ENCODE measurements at places on chromosomes 1 and 21. TPM values are rescaled to one million over a fixed set of nuclear protein-coding genes. Genes with fewer than 3 reads are reported as not detected.
A peak's percentile ranks its signal among the peaks of the same experiment; 100 is the strongest.

GRCh38 chr1:68696221-68696620 is 199.3 kb upstream of the DEPDC1 start:
- DNase-seq, result no peak

DNA sequence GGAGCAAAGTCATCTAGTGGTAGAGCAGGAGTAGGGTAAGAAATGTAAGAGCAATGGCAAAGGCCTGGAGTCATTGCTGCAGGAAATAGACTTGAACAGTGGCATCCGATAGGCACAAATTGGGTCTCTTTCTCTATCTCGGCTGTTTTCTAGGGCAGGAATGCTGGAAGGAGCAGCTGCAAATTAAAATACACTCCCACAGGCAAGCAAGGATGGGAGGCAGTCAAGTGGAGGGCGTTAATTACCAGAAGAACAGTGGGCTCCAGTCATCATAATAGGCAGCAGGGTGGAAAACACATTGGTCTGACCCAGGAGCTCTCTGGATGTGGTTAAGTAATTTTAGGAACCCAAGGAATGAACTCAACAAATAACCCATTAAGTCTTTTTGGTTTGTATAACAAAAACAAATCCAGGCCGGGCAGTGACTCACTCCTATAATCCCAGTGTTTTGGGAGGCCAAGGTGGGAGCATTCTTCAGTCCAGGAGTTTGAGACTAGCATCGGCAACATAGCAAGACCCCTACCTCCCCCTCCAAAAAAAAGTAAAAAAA is 7.8 kb upstream of the TDRD5 start:
- no peak for DNase-seq

DNA sequence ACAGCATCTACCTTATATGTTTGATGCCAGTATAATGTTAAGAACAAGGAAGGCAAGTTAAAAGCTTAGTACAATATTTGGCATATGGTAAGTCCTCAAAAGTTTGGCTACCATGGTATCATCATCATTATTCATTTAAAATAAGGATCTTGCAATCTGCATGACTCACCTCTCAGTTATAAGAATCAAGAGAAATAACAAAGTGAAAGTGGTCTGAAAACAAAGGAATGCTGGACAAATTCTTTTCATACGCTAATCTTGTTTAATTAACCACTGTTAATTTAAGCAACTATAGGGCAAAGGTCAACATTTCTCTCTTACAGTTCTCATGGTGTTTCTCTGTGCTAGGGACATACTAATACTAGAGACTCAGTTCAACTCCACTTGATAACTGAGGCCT is 13.0 kb upstream of the CLDN19 start:
- DNase-seq, result no peak

GRCh38 chr1:87508247-87508787 is 179.6 kb downstream of the LMO4 start:
- no peak for DNase-seq

The GBP6 gene
- total RNA-seq, result not detected

GRCh38 chr21:41933313-41934079 is 20.3 kb downstream of the C2CD2 start:
- DNase-seq, result peak; percentile 24

DNA sequence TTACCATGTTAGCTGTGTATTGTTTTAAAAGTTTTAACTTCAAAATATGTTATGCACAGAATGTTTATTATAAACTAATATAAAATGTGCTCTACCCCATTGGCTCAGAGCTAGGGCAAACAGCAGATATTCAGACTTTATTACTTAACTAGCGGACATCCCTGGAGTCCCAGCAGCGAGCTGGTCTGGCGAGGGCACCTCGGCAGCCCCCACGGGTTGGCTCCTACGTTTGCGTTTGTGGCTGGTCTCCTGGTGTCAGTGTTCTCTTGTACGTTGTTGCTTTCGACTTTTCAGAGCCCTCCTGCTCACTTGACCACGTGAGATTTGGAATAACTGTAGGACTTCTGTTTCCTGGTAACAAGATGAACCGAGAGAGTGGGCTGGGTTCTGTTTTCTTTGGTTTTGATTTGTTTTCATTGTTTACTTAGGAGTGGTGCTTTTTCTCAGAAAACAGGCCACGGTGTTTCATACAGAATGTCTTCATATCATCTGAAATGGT is 44.5 kb downstream of the CBS start:
- DNase-seq, result no peak

DNA sequence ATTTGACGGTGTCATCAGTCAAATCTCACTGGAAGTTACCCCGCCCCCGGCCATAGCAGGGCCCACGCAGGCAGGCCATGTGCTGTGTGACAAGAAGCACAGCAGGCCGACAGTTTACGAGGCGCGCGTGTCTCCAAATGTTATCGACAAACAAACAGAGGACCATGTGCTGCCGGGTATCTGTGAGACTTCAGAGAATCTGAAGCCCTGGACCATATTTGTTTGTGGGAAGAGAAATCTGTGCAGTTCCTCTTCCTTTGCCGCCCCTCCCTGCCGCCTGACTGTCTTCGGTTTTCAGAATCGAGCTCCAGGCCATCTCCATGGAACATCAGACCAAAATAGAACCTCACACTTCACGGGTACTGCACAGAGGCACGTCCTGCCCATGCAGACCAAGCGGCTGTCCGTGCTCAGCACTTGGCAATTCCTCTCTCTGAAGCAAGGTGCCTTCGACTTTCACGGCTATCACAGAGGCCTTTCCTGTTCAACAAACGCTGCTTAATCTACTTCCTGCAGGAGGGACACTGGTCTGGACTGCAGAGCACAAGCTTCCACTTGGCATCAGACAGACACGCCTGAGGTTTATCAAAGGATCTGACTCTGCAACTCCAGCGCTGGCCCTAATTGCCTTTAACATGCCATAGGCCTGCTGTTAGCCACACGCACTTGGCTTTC is 135.7 kb upstream of the KRTAP19-8 start:
- DNase-seq, result peak; percentile 54

DNA sequence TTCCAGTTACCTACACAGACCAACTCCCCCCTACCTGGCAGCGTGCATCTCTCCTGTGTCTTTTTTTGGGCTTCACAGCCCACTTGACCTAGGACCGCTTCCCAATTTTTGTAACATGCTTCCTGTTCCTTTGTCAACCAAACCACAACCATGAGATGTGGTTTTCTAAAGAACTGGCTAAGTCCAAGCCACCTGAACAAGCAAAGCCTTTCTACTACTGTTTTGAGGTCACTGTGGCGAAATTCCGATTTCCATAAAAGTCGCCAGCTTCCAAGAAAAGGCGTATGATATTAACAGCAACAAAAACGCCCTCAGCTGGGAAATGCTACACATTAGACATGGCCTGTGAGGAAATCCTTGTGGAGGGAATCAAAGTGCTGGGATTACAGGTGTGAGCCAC is 12.7 kb upstream of the AK2 start:
- DNase-seq, result no peak

DNA sequence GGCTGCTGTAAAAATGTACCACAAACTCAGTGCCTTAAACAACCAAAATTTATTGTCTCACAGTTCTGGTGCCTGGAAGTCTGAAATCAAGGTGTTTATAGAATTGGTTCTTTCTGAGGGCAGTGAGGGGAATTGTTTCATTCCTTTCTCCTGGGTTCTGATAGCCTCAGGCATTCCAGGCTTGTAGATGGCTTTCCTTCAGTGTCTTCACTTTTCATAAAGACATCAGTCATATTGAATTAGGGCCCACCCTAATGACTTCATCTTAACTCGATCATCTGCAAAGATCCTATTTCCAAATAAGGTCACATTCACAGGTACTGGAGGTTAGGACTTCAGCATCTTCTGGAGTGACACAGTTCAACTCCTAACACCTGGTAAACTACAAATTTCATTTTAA is 15.0 kb downstream of the CDKN2C start:
- no peak for DNase-seq

DNA sequence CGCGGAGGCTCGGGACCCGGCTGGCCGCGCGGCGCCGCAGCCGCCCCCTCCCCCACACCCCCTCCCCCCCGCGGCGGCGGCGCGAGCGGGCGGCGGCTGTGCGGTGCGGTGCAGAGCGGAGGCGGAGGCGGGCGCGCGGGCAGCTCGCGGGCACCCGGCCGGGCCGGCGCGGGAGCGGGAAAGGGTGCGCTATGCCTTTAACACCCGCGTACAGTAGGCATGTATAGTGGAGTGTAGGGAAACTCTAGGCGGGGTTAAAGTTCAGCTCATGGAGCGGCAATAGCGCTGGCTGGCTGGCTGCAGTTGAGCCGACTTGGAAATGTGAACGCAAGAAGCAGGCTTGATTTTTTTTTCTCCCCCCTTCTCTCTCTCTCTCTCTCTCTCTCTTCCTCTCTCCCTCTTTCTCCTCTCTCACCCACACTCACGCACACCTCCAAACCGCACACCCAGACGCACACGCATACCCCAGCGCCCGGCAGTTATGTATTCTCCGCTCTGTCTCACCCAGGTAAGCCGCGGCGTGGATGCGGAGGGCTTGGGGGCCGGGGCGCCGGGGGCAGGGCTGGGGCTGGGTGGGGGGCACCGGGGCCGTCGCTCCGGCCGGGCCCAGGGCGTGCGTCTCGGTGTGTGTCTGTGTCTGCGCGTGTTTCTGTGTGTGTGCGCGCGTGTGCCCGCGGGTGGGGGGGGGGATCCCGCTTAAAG is at the start of gene NFIA:
Gene NFIA, plus strand, starts transcription at position 251 of the 702 bp plus-strand sequence.
- DNase-seq, result peak; percentile 67

DNA sequence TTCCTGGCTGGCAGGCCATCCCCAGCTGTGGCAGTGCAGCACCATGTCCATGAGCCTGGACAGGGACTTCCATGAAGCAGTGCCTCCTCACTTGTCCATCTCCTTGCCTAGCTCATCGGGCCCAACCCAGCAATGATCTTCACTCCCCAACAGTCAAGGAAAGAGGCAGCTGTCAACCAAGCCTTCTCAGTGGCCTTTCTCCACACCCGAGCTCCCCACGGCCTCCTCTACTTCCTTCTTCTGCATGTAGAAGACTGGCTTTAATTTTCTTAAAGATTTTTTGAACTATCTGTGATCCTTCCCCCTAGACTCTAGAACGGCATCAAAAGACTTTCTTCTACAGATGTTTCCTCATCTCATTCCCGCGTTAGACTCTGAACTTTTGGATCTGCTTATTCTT is 65.5 kb upstream of the COA6 start:
- DNase-seq, result no peak

DNA sequence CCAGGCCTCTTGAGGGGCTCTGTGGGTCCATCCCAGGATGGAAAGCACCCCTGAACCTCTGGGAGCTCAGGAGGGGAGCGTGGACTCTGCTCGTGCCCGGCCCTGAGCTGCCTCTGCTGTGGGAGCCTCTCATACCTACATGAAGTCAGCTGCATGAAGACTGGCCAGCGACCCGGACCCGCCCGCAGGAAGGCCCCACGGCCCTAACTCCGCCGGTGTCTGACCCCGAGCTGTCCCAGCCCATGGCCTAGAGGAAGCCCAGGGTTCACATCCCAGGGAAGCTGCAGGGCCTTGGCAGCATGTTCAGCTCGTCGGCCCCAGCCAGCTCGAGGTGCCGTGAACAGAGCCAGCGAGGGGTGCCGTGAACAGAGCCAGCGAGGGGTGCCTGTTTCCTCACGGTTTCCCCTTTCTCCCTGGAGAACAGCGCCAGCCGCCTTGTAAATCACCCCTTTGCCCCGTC is 178.1 kb upstream of the ARHGEF16 start:
- DNase-seq, result peak; percentile 34

DNA sequence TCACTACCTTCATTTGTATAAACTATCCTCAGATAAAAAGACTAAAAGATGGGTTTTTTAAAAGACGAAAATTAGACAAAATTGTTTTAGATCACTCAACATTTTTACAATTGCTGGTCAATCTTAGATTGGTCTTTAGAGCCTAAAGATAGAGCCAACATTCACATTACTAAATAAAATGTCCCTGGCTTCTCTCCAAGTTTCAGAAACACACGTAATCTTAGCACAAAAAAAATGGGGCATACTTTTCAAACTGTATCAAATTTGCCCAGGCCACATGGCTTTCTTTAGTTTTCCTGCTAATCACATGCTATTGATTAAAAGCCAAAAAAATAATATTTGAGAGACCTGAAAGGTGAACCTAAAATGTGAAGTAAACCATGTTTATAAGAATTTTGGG is 288.1 kb downstream of the DPYD start:
- DNase-seq, result no peak

GRCh38 chr21:25171438-25171837 is 435.8 kb downstream of the MRPL39 start:
- DNase-seq, result no peak

- DNase-seq, result no peak
These were observed 20.2 kb downstream of the TYW3 start for GRCh38 chr1:74753104-74753503.

The C8B gene
- not detected for total RNA-seq

The SPRR1A gene
- not detected for total RNA-seq
